ENCODE measurements at places on chromosomes 5 and 9.

GRCh38 chr9:132108728-132109127 is 29.1 kb upstream of the MED27 start:
- H3K27me3 ChIP-seq = no peaks in the 10 kb centered on the region
- H3K27ac ChIP-seq = no peak overlapping the region
- no peaks in the 10 kb centered on the region for H3K36me3 ChIP-seq
- no peaks in the 10 kb centered on the region for H3K4me1 ChIP-seq
- no peak for DNase-seq
- no peak overlapping the region for H3K4me3 ChIP-seq

DNA sequence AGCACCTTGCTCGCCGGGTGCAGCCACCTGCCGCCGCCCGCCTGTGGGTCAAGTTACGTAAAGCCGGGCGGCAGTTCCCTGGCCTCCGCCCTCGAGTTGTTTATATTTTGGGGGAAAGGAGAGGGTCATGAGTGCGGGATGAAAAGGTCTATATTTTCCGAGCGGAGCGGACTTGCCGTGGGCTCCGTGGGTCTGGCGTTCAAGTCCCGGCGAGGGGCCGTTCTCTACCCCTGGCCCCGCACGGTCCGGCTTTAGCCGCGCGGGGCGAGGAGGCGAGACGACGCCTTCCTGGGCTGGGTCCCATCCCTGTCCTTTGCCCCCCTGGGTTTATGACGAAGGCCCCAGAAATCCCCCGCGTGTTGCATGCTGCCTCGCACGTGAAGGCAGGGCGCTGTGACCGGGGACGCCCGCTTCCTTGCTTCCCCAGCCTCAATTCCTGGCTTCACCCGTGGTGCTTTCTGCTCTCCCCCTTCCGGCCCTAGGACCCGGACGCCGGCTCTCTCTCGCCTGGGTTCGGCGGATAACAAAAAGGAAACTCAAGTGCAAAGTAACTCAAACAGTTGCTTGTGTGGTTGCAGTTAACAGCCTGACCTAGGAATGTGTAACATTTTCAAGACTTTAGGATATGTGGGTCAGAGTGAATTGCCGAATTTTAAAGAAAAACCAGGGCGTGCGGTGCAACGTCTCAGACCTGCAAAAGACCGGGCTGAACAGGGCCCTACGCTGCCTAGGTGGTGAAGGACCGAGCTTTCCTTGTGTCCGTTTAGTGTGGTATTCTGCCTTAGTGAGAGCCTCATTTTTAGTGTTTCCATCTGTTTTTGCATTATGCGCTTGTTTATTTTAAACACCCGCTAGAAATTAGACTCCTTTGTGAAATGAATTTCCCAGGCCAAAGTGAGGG is 810 bp downstream of the VPS13A start:
- no peaks in the 10 kb centered on the region for H3K27me3 ChIP-seq
- peak overlapping the region; percentile 14 for H3K4me3 ChIP-seq
- H3K4me1 ChIP-seq = no peaks in the 10 kb centered on the region
- no peak overlapping the region for H3K27ac ChIP-seq
- peak; percentile 64 for DNase-seq

DNA sequence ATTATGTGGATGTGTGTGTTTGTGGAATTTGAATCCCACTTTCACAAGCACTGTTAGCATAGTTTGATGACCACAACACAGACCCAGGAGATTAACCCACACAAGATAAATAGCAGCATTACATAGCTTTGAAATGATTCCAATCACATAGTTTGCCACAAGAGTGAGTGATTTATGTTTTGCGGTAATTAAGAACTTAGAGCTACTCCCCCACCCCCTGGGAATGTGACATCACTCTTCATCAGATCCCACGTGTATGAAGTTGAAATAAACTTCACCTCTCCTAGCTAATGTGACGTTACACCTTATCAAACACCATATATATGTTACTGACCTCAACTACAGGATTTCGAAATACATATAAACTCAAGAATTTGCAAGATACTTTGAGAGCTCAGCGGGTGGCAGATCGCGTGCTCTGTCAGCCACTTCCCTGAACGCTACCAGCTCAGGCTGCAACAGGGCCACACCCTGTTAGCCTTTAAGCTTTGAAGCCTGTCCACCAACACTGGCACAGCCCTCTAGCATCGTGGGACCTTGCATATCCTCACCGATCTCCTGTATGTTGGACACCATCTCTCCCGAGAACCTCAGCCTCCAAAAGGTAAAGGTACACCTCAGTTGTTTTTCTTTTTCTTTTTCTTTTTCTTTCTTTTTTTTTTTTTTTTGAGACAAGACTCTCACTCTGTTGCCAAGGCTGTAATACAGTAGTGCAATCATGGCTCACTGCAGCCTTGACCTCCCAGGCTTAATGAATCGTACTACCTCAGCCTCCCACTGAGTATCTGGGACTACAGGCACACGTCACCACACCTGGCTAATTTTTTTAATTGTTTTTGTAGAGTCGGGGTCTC is 1.7 kb upstream of the AGTPBP1 start:
- no peak overlapping the region for H3K27ac ChIP-seq
- H3K4me1 ChIP-seq = no peaks in the 10 kb centered on the region
- H3K27me3 ChIP-seq = no peaks in the 10 kb centered on the region
- no peak overlapping the region for H3K4me3 ChIP-seq
- DNase-seq = peak; percentile 66

GRCh38 chr5:171455522-171455921 is 36.1 kb downstream of the FGF18 start:
- no peaks in the 10 kb centered on the region for H3K4me1 ChIP-seq
- no peak overlapping the region for H3K27ac ChIP-seq
- no peaks in the 10 kb centered on the region for H3K36me3 ChIP-seq
- DNase-seq = no peak
- H3K27me3 ChIP-seq = no peaks in the 10 kb centered on the region
- no peak overlapping the region for H3K4me3 ChIP-seq

DNA sequence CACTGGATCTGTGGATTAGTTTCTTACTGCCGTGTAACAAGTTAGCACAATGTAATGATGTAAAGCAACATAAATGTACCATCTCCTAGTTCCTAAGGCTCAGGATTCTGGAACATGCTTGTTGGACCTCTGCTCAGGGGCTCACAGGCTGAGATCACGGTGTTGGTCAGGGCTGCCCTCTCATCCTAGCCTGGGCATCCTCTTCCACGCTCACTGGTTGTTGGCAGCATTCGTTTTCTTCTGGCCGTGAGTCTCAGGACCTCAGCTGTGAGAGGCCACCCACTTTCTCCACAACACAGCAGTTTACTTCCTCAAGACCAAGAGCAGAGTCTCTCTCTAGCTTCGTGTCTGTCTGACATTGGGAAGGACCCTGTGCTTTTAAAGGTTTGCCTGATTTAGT is 17.3 kb downstream of the RASGEF1C start:
- H3K27ac ChIP-seq = no peak overlapping the region
- DNase-seq = no peak
- no peaks in the 10 kb centered on the region for H3K27me3 ChIP-seq
- no peak overlapping the region for H3K4me3 ChIP-seq
- no peaks in the 10 kb centered on the region for H3K4me1 ChIP-seq

GRCh38 chr5:158589939-158590338 is 509.8 kb downstream of the EBF1 start:
- H3K4me1 ChIP-seq = no peaks in the 10 kb centered on the region
- H3K27ac ChIP-seq = no peak overlapping the region
- DNase-seq = no peak
- no peaks in the 10 kb centered on the region for H3K36me3 ChIP-seq

DNA sequence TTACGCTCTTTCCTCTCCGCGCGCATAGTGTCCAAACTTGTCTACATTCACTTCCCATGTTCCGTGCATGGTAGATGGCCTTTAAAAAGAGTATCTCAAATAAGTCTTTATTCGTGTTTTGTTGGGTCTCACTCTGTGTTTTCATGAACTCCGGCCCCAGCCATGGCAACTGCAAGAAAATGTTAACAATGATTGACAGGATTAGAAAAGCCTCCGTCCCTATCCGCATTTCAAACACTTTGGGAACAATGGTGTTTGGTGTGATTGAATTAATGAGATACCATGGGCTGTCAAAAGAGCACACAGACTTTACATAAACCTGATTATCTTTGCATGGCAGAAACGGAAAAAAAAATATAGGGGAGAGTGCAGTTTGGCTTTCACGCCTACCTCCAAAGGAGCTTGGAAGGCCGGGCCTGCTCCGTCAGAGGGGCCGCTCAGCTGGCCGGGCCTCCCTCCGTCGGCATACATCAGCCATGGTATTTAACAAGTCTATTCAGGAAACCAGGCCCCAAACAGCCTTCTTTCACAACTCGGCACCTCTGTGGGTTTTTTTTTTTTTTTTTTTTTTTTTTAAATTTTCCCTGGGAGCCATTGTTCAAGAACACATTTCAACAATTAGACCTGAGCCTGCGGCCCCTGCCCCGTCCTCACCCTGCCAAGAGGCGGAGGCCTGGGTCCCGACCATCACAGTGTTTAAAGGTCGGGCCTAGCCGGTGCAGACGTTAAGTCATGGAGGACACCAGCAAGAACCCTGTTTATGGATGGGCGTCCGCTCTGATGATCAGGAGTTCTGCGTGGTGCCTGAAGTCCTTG is 323.8 kb upstream of the IRX4 start:
- DNase-seq = no peak
- no peak overlapping the region for H3K4me3 ChIP-seq
- H3K27ac ChIP-seq = no peak overlapping the region
- no peaks in the 10 kb centered on the region for H3K27me3 ChIP-seq
- no peaks in the 10 kb centered on the region for H3K36me3 ChIP-seq

DNA sequence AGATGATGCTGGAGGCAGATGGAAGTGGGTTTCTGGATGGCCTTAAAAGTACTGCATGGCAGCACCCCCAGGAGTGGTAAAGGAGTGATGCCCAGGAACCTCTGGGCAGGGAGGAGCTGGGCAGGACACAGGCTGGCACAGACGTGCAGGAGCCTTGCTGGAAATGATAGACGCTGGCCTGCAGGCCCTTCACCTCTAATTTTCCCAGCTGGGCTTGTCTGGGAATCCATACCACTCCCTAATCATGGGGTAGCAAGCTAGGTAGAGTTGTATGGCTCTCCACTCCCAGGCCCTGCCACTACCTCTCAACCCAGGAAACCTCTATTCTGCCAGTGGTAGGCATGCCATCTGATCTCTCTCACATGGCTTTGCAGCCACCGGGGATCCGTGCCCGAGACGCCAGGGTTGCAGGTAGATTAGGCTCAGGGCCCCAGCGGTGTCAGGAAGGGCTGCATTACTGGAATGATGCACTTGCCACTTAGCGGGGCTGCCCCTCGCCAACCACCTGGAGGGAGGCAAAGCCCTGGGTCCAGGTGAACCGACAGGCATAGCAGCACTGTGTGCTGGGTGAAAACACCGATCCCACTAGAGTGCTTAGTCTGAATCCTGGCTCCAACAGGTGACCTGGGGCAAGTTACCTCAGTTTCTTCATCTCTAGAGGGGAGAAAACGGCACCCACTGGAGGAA is 79.6 kb upstream of the SLC25A51 start:
- H3K27me3 ChIP-seq = no peaks in the 10 kb centered on the region
- no peak for DNase-seq
- H3K4me3 ChIP-seq = no peak overlapping the region

DNA sequence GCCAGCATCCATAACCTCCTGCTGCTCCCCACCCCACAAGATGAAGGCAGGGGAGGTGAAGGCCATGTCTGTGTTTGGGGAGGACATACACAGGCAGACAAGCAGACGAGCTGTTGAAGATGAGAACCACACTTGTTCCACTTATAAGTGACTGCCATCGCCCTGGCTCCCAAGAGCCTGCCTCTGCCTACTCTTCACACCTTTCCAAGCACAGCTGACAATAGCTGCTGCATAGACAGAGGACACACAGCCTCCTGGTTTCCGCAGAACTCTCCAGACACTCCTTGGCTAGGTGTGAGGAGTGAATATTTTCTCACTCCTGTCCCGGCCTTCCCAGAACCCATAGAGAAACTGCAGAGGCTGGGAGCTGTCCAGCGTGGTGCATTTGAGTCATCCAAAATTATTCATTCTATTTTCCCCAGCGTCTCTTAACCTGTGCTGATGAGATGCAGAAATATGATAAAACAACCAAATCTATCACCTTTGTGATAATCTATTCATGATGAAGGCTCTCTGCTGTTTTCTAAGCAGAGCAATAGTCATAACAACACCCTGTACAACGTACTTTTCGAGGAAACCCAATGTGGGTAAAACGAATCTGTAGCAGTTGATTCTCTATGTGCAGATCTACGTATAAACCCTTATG is 24.7 kb downstream of the KLF9 start:
- no peak overlapping the region for H3K4me3 ChIP-seq
- no peaks in the 10 kb centered on the region for H3K27me3 ChIP-seq
- H3K4me1 ChIP-seq = peaks cover 10% of the 10 kb centered on the region
- no peak overlapping the region for H3K27ac ChIP-seq

DNA sequence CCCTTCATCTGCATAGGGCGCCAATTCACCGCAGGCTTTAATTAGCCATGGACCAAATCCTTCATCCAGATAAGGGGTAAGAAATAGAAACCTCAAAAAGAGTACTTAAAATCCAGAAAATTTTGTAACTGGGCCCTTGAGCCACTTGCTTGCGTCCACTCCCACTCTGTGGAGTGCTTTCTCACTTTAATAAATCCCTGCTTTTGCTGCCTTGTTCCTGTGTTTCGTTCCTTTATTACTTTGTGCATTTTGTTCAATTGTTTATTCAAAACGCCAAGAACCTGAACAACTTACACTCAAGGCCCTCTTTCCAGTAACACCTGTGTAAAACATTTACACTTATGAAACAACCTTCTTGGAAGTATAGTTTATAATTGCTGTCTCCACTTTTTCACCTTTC is 66.5 kb downstream of the HMHB1 start:
- H3K4me3 ChIP-seq = no peak overlapping the region
- no peak for DNase-seq
- H3K27me3 ChIP-seq = no peaks in the 10 kb centered on the region
- no peak overlapping the region for H3K27ac ChIP-seq
- no peaks in the 10 kb centered on the region for H3K36me3 ChIP-seq

DNA sequence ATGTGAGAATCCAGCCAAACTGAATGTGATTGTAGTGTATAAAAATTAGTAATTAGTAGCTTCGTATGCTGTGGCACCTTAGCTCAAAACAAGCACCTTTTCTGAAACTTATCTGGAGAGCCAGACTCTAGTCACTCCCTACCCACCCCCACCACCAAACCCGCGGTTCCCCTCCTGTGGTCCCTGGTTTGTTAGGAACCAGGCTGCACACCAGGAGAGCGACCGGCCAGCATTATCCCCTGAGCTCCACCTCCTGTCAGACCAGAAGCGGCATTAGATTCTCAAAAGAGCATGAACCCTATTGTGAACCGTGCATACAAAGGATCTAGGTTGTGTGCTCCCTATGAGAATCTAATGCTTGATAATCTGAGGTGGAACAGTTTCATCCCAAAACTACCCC is 498.6 kb downstream of the CHSY3 start:
- no peak overlapping the region for H3K4me3 ChIP-seq
- H3K4me1 ChIP-seq = no peaks in the 10 kb centered on the region
- no peaks in the 10 kb centered on the region for H3K27me3 ChIP-seq
- DNase-seq = no peak
